Transverse colon (tissue), 4 donors: ENCODE measurements at places on chromosomes 7 and 10.

GRCh38 chr10:95785317-95785716 is 29.4 kb downstream of the ENTPD1 start:
- no peak for DNase-seq
- no peaks in the 10 kb centered on the region for H3K27me3 ChIP-seq
- H3K36me3 ChIP-seq: no peaks in the 10 kb centered on the region
- H3K27ac ChIP-seq: no peak overlapping the region

DNA sequence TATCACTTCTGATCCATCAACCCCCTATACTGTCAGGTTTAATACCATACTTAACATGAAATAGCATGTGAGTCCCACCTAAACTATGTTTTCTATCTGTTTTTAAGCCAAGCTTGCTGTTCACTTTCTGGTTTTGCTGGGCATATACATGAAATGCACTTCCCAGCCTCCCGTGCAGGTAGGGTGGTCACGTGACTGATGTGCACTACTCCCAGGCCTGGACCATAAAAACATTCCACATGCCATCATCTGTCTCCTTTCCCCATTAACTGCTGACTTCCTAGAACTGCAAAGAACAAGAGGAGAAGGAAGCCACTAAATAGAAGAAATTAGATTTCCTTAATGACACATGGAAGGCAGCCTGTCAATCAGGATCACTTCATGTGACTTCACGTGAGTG is 40.1 kb upstream of the CALD1 start:
- H3K4me1 ChIP-seq: no peaks in the 10 kb centered on the region
- no peak overlapping the region for H3K27ac ChIP-seq
- DNase-seq: no peak

- no peak overlapping the region for H3K27ac ChIP-seq
- H3K27me3 ChIP-seq: no peaks in the 10 kb centered on the region
- H3K4me1 ChIP-seq: no peaks in the 10 kb centered on the region
These were observed 350.1 kb downstream of the ETV1 start for GRCh38 chr7:13639396-13639795.

GRCh38 chr7:91995391-91996105 is 54.9 kb downstream of the AKAP9 start:
- H3K27ac ChIP-seq: no peak overlapping the region
- peaks cover 35% of the 10 kb centered on the region for H3K36me3 ChIP-seq
- H3K27me3 ChIP-seq: no peaks in the 10 kb centered on the region
- no peak overlapping the region for H3K4me3 ChIP-seq
- no peaks in the 10 kb centered on the region for H3K4me1 ChIP-seq

DNA sequence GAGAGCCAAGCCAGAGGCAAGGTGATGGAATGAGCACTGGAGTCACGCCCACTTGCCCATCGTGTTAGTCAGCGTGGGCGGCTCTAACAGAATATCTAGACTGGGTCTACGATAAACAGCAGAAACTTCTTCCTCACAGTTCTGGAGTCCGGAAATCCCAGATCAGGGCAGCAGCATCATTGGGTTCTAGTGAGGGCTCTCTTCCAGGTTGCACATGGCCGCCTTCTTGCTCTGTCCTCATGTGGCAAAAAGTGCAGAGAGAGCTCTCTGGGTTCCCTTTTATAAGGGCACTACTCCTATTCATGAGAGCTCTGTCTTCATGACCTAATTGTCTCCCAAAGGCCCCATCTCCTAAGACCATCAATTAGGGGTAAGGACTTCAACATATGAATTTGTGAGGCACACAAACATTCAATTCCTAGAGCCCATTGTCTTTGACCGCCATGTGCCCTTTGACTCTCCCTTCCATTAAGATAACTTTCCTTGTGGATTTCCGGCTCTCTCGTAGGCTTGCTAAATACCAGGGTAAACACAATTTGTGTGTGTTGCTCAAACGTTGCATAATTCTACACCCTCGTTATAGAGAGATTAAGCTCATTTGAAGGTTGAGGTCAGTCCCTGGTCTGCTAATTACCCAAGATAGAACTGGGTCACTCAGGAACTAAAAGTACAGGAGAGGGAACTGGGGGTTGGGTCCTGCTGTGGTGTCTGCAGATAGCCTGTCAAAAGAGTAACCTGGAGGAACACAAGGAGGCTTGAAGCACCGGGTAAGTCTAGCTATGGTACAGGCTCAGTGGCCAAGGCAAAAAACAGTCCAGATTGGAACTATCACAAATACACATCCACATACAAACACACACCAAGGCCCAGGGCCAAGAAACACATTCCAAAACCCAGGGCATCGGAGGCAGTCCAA is 28.7 kb upstream of the USP6NL start:
- no peak for DNase-seq
- H3K27ac ChIP-seq: no peak overlapping the region
- no peaks in the 10 kb centered on the region for H3K27me3 ChIP-seq
- no peaks in the 10 kb centered on the region for H3K4me1 ChIP-seq
- no peak overlapping the region for H3K4me3 ChIP-seq

- H3K27ac ChIP-seq: no peak overlapping the region
- no peak for DNase-seq
- no peak overlapping the region for H3K4me3 ChIP-seq
- H3K27me3 ChIP-seq: no peaks in the 10 kb centered on the region
- no peaks in the 10 kb centered on the region for H3K4me1 ChIP-seq
These were observed 19.5 kb downstream of the DNAJB9 start for GRCh38 chr7:108589199-108589598.

DNA sequence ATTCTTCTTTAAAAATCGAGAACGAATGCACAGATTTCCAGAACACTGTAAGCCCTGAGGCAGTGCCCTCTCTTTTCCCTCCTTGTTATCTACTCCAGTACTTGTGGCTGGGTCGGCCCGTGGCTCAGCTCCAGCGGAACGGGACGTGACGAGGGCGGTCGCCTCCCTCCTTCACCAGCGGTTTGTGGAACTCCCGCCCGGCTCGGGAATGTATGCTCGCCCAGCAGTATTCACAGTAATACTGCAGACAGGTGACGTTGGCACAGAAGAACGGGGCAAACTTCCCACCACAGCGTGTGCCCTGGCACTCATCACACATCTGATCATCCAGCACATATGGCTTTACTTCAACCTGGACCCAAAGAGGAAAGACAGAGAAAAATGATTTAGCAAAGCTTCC is 128.5 kb downstream of the BTAF1 start:
- no peak for DNase-seq
- peaks cover 7% of the 10 kb centered on the region for H3K36me3 ChIP-seq
- H3K27me3 ChIP-seq: no peaks in the 10 kb centered on the region
- H3K27ac ChIP-seq: no peak overlapping the region
- no peaks in the 10 kb centered on the region for H3K4me1 ChIP-seq

GRCh38 chr7:130381468-130382312 is 1.4 kb downstream of the CPA1 start:
- no peaks in the 10 kb centered on the region for H3K27me3 ChIP-seq
- no peak for DNase-seq
- no peak overlapping the region for H3K27ac ChIP-seq
- H3K4me3 ChIP-seq: no peak overlapping the region

GRCh38 chr10:16612981-16613355 is 91.3 kb upstream of the C1QL3 start:
- H3K36me3 ChIP-seq: no peaks in the 10 kb centered on the region
- no peaks in the 10 kb centered on the region for H3K27me3 ChIP-seq
- no peaks in the 10 kb centered on the region for H3K4me1 ChIP-seq
- no peak for DNase-seq

- no peak overlapping the region for H3K4me3 ChIP-seq
- no peak overlapping the region for H3K27ac ChIP-seq
- no peak for DNase-seq
- H3K36me3 ChIP-seq: no peaks in the 10 kb centered on the region
These were observed 61.6 kb downstream of the PRSS58 start for GRCh38 chr7:142196066-142196840.

DNA sequence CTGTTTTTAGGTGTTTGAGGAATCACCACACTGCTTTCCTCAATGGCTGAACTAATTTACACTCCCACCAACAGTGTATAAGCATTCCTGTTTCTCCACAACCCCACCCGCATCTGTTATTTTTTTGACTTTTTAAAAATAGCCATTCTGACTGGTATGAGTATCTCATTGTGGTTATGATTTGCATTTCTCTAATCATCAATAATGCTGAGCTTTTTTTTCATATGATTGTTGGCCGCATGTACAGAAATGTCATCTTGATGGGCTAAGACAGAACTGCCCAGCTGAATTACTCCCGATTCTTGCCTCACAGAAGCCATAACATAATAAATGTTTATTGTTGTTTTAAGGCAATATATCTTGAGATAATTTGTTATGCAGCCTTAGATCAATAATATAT is 93.1 kb upstream of the DKK1 start:
- no peak overlapping the region for H3K4me3 ChIP-seq
- H3K4me1 ChIP-seq: peaks cover 18% of the 10 kb centered on the region
- no peaks in the 10 kb centered on the region for H3K36me3 ChIP-seq
- H3K27ac ChIP-seq: no peak overlapping the region
- no peak for DNase-seq

GRCh38 chr7:20650782-20651181 is 35.3 kb downstream of the ABCB5 start:
- H3K27me3 ChIP-seq: peaks cover 11% of the 10 kb centered on the region
- DNase-seq: no peak
- no peaks in the 10 kb centered on the region for H3K4me1 ChIP-seq
- H3K27ac ChIP-seq: no peak overlapping the region

GRCh38 chr7:40527723-40528122 is 392.9 kb downstream of the SUGCT start:
- no peaks in the 10 kb centered on the region for H3K4me1 ChIP-seq
- no peaks in the 10 kb centered on the region for H3K27me3 ChIP-seq
- no peak overlapping the region for H3K4me3 ChIP-seq
- H3K27ac ChIP-seq: no peak overlapping the region

- DNase-seq: no peak
- H3K36me3 ChIP-seq: no peaks in the 10 kb centered on the region
- H3K27ac ChIP-seq: no peak overlapping the region
- no peak overlapping the region for H3K4me3 ChIP-seq
- H3K27me3 ChIP-seq: no peaks in the 10 kb centered on the region
These were observed 16.8 kb downstream of the VWC2 start for GRCh38 chr7:49790209-49790608.

- DNase-seq: no peak
- H3K27ac ChIP-seq: no peak overlapping the region
- no peaks in the 10 kb centered on the region for H3K36me3 ChIP-seq
- H3K27me3 ChIP-seq: no peaks in the 10 kb centered on the region
- H3K4me1 ChIP-seq: no peaks in the 10 kb centered on the region
These were observed 43.4 kb downstream of the GLI3 start for GRCh38 chr7:42193471-42194129.

GRCh38 chr10:227014-227413 is 91.8 kb downstream of the ZMYND11 start:
- no peak for DNase-seq
- H3K27me3 ChIP-seq: no peaks in the 10 kb centered on the region
- no peak overlapping the region for H3K27ac ChIP-seq

DNA sequence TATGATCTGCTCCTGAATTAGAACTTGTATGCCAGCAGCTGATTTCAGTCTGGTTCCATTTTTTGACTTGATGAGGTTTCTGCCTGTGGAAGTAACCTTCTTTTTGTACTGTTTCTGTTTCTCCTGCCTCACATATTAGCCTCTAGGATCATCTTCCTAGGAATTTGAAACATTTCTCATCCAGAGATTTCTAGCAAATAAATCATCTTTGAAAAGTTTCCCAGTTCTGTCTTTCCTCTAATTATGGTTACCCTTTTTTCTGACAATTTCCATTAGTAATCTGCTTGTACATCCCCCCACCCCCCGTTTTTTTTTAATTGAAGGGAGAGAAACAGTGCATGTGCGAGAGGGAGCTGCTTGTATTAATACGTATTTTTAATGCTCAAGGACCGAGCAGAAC is 92.2 kb downstream of the NRF1 start:
- H3K4me1 ChIP-seq: no peaks in the 10 kb centered on the region
- no peak overlapping the region for H3K4me3 ChIP-seq
- no peaks in the 10 kb centered on the region for H3K36me3 ChIP-seq
- no peaks in the 10 kb centered on the region for H3K27me3 ChIP-seq

DNA sequence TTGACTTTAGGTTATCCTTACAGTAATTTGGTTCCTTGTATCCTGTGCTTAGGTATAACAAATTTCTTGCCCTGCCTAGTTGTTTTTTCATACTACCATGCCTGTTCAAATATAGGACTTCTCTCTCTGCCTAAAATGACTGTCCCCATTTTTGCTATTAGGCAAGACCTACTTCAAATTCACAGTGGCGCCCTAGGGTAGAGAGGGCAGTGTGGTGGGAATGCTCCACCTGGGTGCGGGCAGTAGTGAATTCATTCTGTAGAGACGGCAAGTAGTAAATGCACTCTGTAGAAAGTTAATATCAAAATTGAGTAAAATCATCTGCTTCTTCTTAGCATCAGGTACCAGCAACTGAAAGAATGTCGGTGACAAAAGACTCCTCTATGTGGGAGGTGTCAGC is 120.4 kb upstream of the RHOBTB1 start:
- H3K36me3 ChIP-seq: no peaks in the 10 kb centered on the region
- no peaks in the 10 kb centered on the region for H3K4me1 ChIP-seq
- H3K27ac ChIP-seq: no peak overlapping the region

DNA sequence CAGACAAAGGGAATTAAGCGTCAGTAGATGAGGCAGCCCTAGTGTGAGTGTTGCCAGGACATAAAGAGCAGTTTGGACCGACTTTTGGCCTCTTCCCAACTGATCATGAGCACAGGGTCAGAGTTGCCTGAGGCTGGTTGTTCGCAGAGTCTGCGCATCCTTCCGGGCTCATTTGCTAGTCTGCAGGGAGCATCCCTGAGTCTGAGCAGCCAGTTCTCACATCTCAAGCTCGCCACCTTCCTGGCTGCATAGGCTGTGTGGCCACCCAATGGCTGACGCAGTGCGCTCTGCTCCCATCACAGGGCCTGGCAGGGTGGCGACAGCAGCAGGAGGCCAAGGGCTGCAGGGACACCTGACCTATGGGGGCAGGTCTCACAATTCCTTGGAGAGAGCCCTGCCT is 5.0 kb downstream of the GAD2 start:
- H3K4me1 ChIP-seq: no peaks in the 10 kb centered on the region
- no peak overlapping the region for H3K4me3 ChIP-seq
- peaks cover 84% of the 10 kb centered on the region for H3K27me3 ChIP-seq
- H3K27ac ChIP-seq: no peak overlapping the region

- no peak for DNase-seq
- no peak overlapping the region for H3K4me3 ChIP-seq
- no peaks in the 10 kb centered on the region for H3K27me3 ChIP-seq
- peaks cover 24% of the 10 kb centered on the region for H3K4me1 ChIP-seq
- H3K27ac ChIP-seq: no peak overlapping the region
- H3K36me3 ChIP-seq: no peaks in the 10 kb centered on the region
These were observed 9.5 kb downstream of the CHST15 start for GRCh38 chr10:124083740-124084397.

DNA sequence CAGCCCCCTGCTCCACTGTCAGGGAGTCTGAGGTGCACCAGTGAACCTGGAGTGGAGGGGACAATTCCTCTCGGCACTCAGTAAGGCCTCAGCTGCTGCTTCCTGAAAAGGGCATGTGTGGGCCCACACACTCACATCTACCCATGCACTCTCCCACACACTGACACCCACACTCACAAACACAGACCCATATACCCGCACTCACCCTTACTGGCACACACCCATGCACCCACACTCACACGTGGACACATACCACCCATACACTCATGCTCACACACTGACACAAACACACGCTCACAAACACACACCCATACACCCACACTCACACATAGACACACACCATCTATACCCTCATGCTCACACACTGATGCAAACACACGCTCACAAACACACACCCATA is 31.9 kb downstream of the ADAMTS14 start:
- no peaks in the 10 kb centered on the region for H3K4me1 ChIP-seq
- H3K4me3 ChIP-seq: no peak overlapping the region
- no peak for DNase-seq
- H3K27ac ChIP-seq: no peak overlapping the region

- H3K4me3 ChIP-seq: no peak overlapping the region
- no peak overlapping the region for H3K27ac ChIP-seq
- no peaks in the 10 kb centered on the region for H3K4me1 ChIP-seq
- H3K36me3 ChIP-seq: peaks cover 45% of the 10 kb centered on the region
- DNase-seq: no peak
These were observed 4.0 kb downstream of the ANKRD61 start for GRCh38 chr7:6035165-6035564.
